ENCODE measurements at places on chromosomes 12 and 14. TPM values are rescaled to one million over a fixed set of nuclear protein-coding genes. Genes with fewer than 3 reads are reported as not detected.

The IL22 gene
- not detected for total RNA-seq

DNA sequence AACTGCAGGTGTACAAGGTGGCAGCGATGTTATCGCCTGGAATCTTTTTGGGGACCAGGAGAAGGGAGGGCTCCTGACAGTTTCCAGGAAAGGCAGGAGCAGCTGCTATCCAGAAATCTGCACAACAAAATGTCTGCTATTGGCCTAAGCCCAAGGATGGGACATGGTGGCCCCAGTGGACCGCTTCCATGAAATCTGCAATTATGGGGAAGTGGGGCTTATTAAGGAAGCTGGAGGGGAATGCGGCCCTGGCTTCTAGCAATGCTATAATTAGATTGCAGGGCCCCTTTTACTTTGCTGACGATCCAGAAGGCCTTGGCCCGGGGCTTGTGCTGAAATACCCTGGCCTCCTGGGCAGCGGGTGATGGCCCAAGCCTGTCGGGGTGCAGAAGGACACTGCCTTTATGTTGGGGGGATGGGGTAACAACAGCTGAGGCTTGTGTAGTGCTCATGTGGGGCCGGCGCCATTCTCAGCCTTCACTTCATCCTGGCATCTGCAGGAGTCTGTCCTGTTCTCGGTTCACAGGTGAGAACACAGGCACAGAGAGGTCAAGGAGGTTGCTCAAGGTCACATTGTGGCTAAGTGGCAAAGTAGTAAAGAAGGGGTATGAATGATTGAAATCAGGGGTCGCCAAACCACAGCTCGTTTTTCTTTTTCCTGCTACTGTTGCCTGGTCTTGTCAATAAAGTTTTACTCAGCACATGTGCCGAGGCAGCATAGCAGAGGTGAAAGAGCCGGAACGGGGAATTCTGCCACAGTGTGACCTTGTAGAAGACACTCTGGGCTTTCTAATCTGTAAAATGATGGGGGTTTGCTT, 153.5 kb downstream of the RBM19 start:
- peaks cover 10% of the 10 kb centered on the region for H3K36me3 ChIP-seq
- H3K4me3 ChIP-seq: no peak overlapping the region
- no peaks in the 10 kb centered on the region for H3K27me3 ChIP-seq
- H3K27ac ChIP-seq: no peak overlapping the region
- peaks cover 11% of the 10 kb centered on the region for H3K4me1 ChIP-seq

DNA sequence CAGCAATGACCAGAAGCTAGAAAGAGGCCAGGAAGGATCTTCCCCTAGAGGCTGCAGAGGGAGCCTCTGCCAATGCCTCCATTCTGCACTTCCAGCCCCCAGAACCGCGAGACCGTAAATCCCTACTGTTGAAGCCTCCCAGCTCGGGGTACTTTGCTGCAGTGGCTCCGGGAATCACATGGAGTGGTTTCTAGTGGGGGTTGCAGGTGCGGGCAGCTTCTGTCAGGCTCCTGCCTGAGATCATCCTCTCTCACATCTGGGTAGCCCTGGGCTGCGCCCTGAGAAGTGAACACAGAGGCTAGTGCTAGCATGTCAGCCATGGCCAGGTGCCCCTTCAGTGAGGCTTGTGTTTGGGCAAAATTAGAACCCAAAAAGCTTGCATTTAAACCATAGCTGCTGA, 67.3 kb downstream of the TSPAN9 start:
- H3K36me3 ChIP-seq: no peaks in the 10 kb centered on the region
- H3K27ac ChIP-seq: no peak overlapping the region
- H3K27me3 ChIP-seq: no peaks in the 10 kb centered on the region
- H3K4me3 ChIP-seq: no peak overlapping the region
- DNase-seq: no peak
- peaks cover 13% of the 10 kb centered on the region for H3K4me1 ChIP-seq

DNA sequence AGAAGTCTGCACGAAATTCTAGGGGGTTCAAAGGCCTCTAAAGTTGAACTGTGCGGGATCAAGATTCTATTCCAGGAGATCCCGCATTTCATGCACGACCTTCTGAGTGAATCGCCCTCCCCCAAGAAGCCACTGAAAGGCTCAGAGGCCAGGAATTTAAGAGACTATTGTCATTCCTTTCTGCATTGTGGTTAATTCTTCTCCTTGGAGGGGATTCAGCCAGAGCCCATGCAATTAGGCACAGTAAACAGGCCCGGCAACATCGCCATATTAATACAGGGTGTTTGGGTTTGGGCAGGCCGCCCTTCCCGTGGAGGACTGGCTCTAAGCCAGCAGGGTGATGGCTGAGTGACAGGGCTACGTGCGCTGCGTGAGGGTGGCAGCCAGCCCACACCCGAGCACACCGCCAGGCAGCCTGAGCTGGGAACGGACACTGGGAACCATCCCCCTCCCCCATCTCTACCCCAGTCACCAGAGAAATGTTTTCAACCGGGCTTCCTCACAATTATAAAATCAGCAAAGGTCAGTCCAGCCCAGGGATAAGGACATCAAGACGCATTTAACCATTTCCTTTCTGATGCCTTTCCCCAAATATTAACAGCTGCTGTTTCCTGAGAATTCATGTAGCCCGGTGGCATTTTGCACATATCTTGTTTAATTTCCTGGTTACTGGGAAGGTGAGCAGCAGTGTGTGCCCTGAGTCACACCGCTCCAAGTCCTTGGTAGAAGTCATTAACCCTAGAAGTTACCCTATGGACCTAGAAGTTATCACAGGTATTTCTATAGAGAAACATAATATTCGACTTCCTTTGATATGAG, 12.5 kb downstream of the EGLN3 start:
- peak; percentile 14 for DNase-seq
- H3K27me3 ChIP-seq: peaks cover 3% of the 10 kb centered on the region
- no peaks in the 10 kb centered on the region for H3K36me3 ChIP-seq
- peaks cover 19% of the 10 kb centered on the region for H3K4me1 ChIP-seq
- H3K4me3 ChIP-seq: no peak overlapping the region

DNA sequence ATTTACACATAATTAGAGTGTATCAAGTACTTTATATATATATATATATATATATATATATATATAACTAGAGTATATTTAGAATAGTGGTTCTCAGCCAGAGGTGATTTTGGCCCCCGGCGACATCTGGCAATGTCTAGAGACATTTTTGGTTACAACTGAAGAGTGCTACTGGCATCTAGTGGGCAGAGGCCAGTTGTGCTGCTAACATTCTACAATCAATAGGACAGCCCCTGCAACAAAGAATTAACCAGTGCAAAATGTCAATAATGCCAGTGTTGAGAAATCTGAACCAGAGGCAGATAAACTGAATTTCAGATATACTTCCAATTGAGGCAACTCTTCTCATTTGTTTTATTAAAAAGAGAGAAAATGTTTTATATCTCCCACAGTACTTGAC, 8.9 kb downstream of the GTF2A1 start:
- peaks cover 31% of the 10 kb centered on the region for H3K36me3 ChIP-seq
- H3K4me3 ChIP-seq: no peak overlapping the region
- DNase-seq: no peak
- peaks cover 30% of the 10 kb centered on the region for H3K4me1 ChIP-seq
- H3K27ac ChIP-seq: no peak overlapping the region

The TAMALIN gene
- 24.2 TPM for total RNA-seq

The NTF3 gene
- total RNA-seq: not detected

GRCh38 chr12:108793756-108794441, 62.6 kb upstream of the CORO1C start:
- H3K27ac ChIP-seq: no peak overlapping the region
- H3K4me1 ChIP-seq: no peaks in the 10 kb centered on the region
- peaks cover 12% of the 10 kb centered on the region for H3K36me3 ChIP-seq
- no peak for DNase-seq
- no peak overlapping the region for H3K4me3 ChIP-seq
- H3K27me3 ChIP-seq: no peaks in the 10 kb centered on the region

GRCh38 chr14:83827383-83827782, 1702.6 kb upstream of the FLRT2 start:
- no peaks in the 10 kb centered on the region for H3K27me3 ChIP-seq
- H3K27ac ChIP-seq: no peak overlapping the region
- no peaks in the 10 kb centered on the region for H3K36me3 ChIP-seq
- no peak overlapping the region for H3K4me3 ChIP-seq

DNA sequence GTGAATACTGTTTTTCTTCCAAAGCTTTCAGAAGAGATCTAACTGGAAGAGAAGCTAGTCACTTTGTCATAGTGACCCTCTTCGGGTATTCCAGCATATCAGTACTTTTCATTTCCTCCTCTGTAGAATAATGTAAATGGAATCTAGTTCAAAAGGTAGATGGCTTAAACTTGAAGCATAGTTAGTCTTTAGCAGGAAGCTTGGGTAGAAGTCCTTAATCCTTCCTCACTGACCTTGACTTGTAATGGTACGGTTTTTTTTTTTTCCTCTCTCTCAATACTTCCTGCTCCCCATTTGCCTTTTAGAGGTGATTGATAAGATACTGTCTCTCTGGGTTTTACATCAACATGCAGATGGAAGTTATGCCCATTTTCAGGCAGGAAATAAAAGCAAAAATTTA, 1.7 kb downstream of the FBXO34 start:
- no peak overlapping the region for H3K27ac ChIP-seq
- peaks cover 33% of the 10 kb centered on the region for H3K4me1 ChIP-seq
- DNase-seq: no peak
- peaks cover 2% of the 10 kb centered on the region for H3K27me3 ChIP-seq

DNA sequence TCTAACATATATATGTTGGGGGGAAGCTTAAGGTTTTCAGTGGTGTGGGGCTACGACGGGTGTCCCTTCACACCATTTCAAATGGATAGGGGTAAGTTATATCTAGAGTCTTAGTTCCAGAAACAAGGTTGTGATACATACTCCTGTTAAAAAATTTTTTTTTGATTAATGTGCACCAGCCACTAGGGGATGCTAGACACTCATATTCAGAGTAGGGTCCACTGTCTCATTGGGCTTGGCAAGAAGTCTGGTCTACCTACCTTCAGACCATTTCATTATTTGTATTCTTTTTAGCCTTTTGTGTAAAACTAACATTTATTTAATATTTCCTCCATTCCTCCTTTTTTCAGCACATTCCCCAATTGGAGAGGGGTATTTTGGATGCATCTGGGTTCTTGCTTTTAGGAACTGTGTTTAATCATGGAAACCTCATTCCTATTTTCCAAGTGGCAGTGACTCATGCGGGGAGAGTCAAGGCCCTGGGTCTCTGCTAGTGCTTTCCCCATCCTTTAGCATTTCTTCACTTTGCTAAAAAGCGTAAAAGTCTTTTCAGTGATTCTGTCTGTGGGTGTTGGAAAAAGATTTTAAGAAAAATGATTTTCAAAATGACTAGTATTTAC, 33.4 kb downstream of the ANO4 start:
- H3K4me3 ChIP-seq: no peak overlapping the region
- no peaks in the 10 kb centered on the region for H3K36me3 ChIP-seq
- peak; percentile 1 for DNase-seq

GRCh38 chr12:27751386-27752047, 28.5 kb upstream of the KLHL42 start:
- no peak overlapping the region for H3K27ac ChIP-seq
- peaks cover 10% of the 10 kb centered on the region for H3K36me3 ChIP-seq
- H3K4me1 ChIP-seq: peaks cover 10% of the 10 kb centered on the region
- H3K4me3 ChIP-seq: no peak overlapping the region
- no peaks in the 10 kb centered on the region for H3K27me3 ChIP-seq

GRCh38 chr12:57158665-57159064, 11.2 kb upstream of the LRP1-AS start:
- H3K27ac ChIP-seq: no peak overlapping the region
- no peak overlapping the region for H3K4me3 ChIP-seq
- no peaks in the 10 kb centered on the region for H3K4me1 ChIP-seq
- no peaks in the 10 kb centered on the region for H3K27me3 ChIP-seq
- peaks cover 24% of the 10 kb centered on the region for H3K36me3 ChIP-seq
- no peak for DNase-seq

DNA sequence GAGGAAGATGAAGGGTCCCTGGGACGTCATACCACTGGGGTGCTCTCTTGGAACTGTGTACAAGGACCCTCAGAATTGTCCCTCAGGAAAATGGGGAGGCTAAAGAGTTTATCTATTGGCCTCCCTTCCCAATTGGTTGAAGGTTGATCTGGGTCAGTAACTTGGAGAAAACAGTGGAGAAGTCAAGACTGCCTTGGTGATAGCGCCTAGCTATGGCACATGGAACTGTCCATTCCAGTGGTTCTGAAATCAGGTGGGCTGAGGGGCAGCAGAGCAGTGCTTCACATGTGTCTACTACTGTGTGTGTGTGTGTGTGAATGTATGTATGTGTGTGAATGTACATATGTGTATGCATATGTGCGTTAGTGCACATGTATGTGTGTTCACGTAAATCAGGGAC, 316.1 kb downstream of the AACS start:
- DNase-seq: no peak
- H3K4me1 ChIP-seq: peaks cover 4% of the 10 kb centered on the region
- peaks cover 2% of the 10 kb centered on the region for H3K36me3 ChIP-seq
- no peak overlapping the region for H3K27ac ChIP-seq

DNA sequence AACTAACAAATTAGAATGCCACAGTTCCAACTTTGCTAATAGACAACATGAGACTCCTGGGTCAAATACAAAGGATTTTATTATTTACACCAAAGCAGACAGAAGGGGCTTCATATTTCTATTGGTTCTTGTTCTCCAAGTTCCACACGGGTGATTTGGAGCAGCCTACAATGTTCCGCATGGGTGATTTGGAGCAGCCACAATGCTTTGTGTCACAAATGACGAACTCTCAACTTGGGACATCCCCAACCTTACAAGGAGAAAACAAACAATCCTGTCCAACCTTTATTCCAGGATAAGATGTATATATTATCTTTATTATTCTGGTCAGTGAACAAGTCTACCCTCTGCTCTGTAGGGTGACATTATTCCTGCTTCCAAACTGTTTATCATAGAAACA, 694.3 kb upstream of the MGAT4C start:
- H3K27me3 ChIP-seq: no peaks in the 10 kb centered on the region
- H3K4me1 ChIP-seq: peaks cover 13% of the 10 kb centered on the region
- H3K27ac ChIP-seq: no peak overlapping the region
- DNase-seq: no peak
- no peak overlapping the region for H3K4me3 ChIP-seq
- H3K36me3 ChIP-seq: no peaks in the 10 kb centered on the region

DNA sequence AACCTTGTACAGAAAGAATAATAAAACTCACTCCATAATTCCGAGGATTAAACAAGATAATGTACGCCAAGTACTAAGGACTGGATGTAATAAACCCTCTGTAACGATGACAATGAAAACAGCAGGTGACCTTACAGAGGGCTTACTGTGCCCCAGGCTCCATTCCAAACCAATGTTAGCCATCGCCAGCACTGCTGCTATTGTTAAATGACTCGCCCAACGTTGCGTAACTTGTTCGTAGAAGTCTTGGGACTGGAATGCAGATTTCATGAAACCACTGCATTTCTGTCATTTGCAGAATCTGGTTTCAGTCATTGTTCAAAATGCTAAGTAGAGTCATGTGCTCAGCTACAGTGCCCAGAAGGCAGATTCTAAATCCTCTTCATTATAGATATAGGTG, 728 bp upstream of the STON2 start:
- no peak for DNase-seq
- H3K27ac ChIP-seq: no peak overlapping the region
- no peaks in the 10 kb centered on the region for H3K27me3 ChIP-seq
- no peak overlapping the region for H3K4me3 ChIP-seq
- H3K4me1 ChIP-seq: no peaks in the 10 kb centered on the region

All from neural crest cell (in vitro differentiated cells).